ENCODE measurements at places on chromosomes 11 and 22. TPM values are rescaled to one million over a fixed set of nuclear protein-coding genes. Genes with fewer than 3 reads are reported as not detected.

DNA sequence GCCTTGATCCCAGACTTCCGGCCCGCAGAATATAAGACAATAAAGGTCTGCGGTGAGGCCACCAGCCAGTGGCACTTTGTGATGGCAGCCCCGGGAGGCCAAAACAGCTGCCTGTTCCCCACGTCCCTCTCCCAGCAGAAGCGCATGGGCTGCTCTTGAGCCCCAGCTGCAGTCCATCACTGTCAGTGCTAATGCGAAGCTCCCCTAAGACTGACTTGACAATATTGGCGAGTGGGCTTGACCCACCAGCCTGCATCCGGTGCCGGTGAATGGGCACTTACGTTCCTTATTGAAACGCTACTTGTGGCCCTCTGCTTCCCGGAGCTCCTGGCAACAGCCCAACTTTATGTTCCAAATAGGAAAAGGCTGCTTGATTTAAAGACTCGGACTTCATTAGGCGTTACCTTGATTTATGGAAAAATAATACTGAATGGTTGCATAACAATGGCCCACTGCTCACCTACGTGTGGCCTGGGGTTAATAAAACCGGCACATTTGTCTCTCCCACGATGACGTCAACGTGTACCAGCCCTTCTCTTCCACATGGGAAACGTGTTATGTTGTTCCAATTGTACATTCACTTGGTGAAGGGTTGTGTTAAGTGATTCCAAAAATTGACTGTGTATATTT, 93.4 kb upstream of the SEPTIN5 start:
- DNase-seq = no peak

DNA sequence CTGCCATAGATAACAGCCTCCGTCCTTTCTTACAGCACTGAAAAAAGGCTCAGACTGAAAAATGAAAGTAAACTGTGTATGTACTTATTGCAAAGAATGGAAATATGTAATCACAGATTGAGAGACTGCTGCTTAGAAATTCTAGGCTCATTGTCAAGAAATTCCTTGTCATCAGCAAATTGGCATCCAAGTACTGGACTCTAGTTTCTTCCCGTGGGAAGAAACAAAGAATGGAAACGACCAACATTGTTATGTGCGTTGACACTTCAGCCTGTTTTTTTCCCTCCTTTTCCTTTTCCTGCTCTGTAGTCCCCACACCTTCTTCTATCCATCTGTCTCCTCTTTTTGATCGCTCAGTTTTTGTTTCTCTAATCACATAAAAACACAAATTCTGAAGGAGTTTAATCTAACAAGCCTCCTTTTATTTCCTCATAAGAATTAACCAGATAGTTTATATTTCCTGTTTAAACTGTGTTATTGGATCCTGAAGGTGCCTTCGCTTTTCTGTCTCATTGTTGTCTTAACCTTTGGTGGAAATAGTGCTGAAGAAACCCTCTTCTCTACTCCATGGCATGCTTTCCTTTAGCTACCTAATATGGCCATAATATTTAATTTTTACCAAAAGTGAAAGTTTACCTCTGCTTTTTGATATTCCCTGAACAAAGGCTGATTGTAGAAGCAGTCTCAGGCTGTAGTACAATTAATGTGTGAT, 20.0 kb upstream of the CASP12 start:
- no peak for DNase-seq

- DNase-seq = no peak
These were observed 32.1 kb downstream of the MTMR3 start for GRCh38 chr22:29914991-29915533.

- no peak for DNase-seq
These were observed 87.9 kb downstream of the AMBRA1 start for GRCh38 chr11:46505741-46506482.

GRCh38 chr11:10564696-10565318, 3.7 kb downstream of the LYVE1 start:
- no peak for DNase-seq

GRCh38 chr11:114074546-114075343, 15.2 kb downstream of the ZBTB16 start:
- DNase-seq = no peak

- DNase-seq = no peak
These were observed 5.4 kb downstream of the LRRC32 start for GRCh38 chr11:76665172-76665571.

- DNase-seq = peak; percentile 39
These were observed 45.6 kb downstream of the PISD start for GRCh38 chr22:31616315-31616980.

DNA sequence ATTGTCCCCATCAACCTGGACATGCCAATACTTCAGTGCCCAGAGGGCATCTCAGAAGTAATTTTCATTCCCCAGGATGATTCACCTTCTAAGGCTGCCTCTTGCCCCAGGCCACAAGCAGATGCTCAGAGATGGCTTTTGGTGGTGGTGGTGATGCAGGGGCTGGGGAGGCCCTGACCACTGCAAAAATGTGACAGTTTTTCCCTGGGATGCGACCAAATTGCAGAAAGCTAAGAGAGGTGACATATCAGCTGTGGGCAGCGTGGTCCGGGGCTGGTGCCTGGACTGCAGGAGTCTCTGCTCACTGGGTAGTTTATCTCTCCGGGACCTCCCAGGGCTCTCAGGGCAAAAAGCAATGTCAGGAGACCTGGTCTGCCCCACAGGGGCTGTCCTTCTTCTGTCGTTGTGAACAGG, 39.7 kb upstream of the ACCSL start:
- DNase-seq = no peak

DNA sequence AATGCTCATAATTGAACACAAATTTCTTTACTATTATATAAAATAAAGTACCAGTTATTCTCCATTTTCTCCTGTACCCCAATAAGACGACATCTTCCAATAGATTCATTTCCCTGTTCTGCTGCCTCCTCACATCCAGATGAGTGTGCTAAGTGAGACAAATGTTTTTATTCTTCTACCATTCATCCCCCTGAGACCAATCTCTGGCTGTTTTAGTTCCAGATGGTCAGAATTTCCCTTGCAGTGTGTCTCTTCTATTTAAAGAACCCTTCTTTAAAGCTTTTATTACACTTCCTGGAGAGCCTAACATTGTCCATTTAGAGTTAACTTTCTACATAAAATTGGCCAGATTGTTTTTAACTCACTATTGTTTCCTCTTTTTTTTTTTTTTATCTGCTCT, 41.2 kb upstream of the GLYATL1 start:
- no peak for DNase-seq

GRCh38 chr11:128832121-128832497, 35.0 kb downstream of the KCNJ1 start:
- no peak for DNase-seq

- no peak for DNase-seq
These were observed 348.3 kb upstream of the B3GAT1 start for GRCh38 chr11:134760299-134760698.

The MS4A10 gene
- total RNA-seq = 1.1 TPM

The GALNT18 gene
- total RNA-seq = 5.9 TPM

The CASP1 gene
- total RNA-seq = 135 TPM

The KRTAP5-1 gene
- total RNA-seq = not detected
